Fibroblast of skin of left biceps (primary cell): ENCODE measurements at places on chromosomes 12 and 14.
A peak's percentile ranks its signal among the peaks of the same experiment; 100 is the strongest.

DNA sequence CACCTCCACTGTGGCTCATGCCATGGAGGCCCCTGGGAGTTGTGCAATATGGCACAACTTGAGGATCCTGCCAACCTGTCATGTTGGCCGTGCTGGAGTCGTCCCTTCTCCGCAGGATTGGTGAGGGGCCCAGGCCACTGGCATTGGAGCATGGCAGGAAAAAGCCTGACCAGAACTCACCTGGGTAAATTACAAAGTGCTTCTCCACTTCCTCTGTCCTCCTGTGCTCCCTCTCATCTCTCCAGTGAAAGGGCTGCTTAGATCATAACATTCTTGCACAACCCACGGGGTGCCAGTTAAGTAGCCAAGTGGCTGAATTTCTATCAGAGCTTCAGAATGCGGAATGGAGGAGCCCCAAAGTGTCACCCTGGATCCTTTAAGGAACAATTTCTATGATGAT is 381.0 kb downstream of the DPF3 start:
- no peak for DNase-seq

- DNase-seq, result no peak
Observed at GRCh38 chr14:90045616-90046015, 16.2 kb upstream of the KCNK13 start.

DNA sequence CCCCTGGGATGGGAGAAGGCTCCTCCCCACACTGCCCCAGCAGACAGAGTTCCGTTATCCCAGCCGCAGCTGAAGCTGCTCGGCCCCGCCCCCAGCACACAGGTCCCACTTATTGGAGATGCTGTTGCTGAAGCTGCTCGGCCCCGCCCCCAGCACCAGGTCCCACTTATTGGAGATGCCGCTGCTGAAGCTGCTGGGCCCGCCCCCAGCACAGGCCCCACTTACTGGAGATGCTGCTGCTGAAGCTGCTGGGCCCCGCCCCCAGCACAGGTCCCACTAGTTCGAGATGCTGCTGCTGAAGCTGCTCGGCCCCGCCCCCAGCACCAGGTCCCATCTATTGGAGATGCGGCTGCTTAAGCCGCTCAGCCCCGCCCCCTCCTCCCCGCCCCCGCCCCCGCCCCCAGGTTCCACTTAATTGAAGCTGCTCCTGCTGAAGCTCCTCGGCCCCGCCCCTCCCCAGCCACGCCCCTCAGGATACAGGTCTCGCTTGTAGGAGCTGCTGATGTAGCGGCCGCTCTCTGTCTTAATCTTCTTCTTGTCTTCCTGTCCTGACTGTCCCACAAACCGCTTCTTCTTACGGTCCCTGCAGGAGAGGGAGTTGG is 12.0 kb downstream of the CFAP73 start:
- no peak for DNase-seq

DNA sequence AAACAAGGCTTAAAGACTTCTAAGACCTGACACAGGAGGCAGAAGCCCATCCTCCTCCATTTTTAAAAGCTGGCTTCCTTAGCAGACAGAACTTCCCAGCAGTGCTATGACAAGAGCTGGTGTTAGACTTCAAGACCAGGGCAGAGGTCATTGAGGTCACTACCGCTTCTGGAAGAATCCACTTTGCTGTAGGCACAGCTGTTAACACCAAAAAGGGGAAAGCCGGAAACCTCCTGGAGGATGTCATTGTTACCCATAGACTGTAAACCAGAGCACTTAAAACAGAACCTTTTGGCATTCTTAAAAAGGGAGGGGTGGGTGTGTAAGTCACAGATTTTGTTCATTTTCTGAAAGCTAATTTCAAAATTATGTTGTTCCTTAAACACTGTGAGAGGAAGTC is 445.7 kb downstream of the TMTC2 start:
- no peak for DNase-seq

- DNase-seq, result no peak
Observed at GRCh38 chr14:87241018-87241768, 751.8 kb downstream of the GALC start.

DNA sequence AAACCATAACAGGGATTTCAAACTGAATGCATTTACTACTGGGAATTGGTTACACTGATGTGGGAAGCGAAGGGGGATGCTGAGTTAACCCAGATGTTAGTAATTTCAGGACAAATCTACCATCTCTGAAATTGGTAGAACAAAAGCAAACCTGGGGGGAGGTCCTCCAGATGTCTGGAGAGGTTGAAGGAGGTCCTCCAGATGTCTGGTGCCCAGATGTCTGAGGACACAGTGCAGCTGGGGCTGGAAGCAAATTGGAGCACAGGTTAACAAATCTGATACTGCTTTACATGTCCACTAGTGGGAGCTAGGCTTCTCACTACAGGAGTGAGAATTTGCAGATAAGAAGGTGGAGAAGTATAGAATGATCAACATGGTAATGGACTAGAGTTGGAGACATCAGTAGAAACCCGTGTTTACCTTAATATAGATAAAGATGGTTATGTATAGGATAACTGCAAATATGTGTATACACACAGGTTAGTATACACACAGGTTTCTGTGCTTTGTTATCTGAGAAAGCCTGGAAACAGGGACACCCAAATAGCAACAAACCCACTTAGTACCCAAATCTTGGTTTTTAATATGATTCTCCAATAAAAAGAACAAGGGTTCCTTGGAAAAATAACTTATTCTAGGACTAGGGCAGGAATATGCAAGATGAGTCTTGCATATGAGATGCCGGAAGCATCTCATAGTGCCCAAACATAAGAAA is 162.5 kb downstream of the C12orf50 start:
- no peak for DNase-seq

DNA sequence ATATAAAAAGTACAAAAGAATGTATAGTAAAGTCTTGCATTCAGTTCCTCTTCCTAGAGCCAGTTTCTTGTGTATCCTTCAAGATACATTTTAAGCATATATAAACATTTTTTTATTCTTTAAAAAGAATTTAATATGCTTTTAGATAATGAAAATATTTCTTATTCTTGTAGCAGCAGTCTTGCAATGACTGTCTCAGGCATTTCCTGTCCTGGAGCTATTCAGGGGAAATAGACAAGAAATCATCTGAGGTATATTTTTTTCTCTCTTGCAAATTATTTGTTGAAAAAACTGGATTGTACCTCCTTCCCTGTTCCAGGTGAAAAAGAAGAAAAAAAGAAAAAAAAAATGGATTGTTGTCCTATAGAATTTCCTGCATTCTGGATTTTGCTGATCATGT is 17.0 kb upstream of the ERBB3 start:
- no peak for DNase-seq

DNA sequence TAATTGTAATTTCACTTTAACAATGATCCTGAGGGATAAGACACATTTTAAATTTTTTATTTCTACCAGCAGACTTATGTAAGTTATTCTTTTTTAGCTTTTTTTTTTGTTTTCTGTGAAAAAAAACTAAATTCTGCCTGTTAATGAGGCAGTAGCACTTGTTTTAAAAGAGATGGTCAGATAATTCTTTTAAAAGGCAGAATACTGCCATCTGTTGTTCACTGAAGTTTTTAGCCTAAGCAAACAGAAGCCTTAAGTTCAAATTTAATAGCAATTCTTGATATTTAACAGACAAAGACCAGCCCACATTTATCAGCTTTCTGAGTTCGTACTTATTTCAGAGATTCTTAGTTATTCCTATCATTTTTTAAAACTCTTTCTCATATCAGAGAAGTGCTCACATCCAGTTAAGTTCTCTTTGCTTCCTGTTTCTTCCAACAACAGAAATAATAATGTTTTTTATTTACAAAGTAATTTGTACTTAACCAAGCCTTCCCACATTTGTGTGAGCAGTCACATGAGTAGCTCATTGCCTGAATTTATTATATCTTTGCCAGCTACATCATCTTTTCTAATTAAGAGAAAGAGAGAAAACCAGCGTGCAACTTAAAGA is 93.4 kb upstream of the SLCO1C1 start:
- DNase-seq, result peak; percentile 6

GRCh38 chr12:3624273-3624672 is 128.6 kb downstream of the CRACR2A start:
- DNase-seq, result no peak

DNA sequence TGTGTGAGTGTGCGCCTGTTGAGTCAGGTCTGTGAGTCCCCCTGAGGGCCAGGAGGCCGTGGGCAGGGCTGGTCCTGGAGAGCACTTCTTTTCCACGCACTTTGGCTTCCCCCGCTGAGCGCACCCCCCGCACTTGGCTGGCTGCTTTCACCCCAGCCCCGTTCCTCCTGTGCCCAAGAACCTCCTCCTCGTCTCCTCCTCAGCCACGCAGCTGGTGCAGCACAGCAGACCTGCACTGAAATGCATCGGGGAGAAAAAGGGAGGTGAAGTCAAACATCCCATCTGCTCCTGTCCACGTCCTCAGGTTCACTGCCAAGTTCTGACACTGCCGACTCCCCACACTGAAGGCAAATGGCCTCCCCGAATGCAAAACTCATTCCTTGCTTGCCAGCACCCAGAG is 362.7 kb upstream of the SFSWAP start:
- no peak for DNase-seq

DNA sequence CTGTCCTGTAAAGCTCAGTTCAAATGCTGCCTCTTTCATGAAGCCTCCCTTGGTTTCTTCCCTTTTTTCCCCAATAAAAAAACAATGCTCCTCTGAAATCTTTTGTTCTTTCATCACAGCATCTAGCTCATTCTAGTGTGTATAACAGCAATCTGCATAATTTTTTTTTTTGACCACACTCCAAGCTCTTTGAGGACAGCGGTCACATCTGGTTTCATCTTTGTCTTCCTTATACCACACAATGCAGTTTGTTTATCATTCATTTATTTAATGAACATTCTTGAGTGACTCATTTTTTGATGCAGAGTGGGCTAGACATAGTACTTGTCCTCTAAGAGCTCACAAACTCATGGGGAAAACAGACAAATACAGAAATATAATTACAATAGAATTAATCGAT is 7.3 kb downstream of the GNG2 start:
- DNase-seq, result no peak

DNA sequence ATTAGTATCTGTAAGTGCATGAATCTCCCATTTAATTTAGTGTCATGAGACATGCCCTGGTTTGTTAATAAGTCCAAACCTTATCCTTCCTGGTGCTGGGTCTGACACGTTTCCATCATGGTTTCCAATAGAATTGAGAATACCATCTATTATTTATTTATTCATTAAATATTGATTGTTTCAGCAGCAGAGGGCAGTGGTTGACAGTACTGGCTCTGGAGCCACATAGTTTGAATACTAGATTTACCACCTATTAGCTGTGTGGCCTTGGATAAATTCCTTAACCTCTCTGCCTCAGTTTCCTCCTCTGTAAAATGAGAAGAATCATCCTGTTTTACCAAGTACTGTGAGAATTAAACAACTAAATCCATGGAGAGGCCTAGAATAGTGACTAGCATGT is 941 bp upstream of the STAB2 start:
- DNase-seq, result no peak

DNA sequence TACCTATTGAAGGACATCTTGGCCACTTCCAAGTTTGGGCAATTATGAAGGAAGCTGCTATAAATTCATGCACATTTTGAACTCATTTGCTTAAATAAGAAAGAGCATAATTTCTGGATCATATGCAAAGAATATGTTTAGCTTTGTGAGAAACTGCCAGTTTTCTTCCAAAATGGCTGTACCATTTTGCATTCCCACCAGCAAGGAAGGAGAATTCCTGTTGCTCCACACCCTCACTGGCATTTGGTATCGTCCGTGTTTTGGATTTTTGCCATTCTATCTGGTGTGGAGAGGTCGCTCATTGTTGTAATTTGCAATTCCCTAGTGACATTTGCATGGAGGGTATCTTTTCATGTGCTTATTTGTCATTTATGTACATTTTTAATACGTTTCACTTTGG is 339.3 kb downstream of the DAD1 start:
- DNase-seq, result no peak

DNA sequence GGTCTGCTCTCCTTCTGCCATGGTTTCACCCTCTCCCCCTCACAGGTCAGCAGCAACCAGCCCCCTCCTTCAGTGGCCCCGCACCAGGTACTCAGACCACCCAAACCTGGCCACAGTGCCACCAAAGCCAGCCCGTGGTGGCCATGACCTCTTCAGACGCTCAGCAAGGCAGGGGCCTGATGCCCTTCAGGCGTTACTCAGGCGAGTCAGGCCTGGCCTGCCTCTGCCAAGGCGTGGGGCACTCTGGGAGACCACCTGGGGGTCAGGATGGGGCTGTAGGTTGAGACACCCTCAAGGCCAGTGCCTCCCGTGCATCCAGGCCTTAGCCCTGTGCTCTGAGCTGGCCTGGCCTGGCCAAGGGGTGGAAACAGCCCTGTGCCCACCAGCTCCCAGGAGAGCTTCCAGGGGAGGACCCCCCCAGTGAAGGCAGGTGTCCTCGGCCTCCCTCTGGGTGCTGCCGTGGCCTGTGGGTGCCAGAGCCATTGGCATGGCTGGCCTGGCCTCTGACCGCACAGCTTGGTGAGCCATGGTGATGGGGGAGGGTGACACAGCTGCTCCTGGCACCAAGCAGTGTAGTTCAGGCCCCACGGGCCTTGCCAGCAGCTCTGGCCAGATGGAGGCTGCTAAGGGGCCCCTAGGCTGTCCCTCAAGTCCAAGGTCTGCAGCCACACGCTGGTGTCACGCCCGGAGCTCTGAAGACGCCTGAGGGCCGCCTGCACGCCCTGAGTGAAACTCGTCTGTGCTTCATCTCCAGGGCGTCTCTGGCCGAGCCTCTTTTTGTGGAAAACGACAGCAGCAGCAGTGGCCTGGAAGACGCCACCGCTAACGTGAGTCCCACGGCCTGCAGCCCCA is 15.1 kb downstream of the XRCC3 start:
- no peak for DNase-seq
